Putamen (tissue), 1 donor: ENCODE measurements at places on chromosomes 13 and 19.

GRCh38 chr13:52921194-52921593 is 72.8 kb upstream of the PCDH8 start:
- DNase-seq, result peak; percentile 40

GRCh38 chr13:28819046-28819730 is 951 bp upstream of the MTUS2 start:
- peak; percentile 12 for DNase-seq

DNA sequence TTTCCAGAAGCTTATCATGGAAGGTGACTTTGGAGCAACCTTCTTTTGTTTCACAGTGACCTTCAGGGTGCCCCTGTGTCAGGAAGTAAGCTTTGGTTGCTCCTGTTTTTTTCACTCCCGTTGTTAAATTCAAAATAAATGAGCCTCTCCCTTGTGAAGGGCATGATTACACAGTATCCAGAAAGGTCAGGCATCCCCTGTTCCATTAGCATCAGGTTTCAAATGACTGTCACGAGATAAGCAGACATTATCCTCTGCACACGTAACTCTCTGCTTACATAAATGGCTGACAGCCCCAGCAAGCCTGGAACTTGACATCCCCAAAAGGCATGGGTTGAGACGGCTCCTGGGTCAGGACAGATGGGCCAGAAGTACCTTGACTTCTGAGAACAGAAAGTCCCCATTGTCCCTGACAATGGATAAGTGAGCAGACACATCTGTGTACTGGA is 52.0 kb downstream of the RAB20 start:
- no peak for DNase-seq

GRCh38 chr19:36225219-36225892 is 10.4 kb downstream of the ZNF146 start:
- no peak for DNase-seq

GRCh38 chr13:47158593-47158992 is 261.7 kb upstream of the HTR2A start:
- DNase-seq, result no peak

GRCh38 chr19:7783991-7784423 is 21.0 kb downstream of the CLEC4M start:
- no peak for DNase-seq

DNA sequence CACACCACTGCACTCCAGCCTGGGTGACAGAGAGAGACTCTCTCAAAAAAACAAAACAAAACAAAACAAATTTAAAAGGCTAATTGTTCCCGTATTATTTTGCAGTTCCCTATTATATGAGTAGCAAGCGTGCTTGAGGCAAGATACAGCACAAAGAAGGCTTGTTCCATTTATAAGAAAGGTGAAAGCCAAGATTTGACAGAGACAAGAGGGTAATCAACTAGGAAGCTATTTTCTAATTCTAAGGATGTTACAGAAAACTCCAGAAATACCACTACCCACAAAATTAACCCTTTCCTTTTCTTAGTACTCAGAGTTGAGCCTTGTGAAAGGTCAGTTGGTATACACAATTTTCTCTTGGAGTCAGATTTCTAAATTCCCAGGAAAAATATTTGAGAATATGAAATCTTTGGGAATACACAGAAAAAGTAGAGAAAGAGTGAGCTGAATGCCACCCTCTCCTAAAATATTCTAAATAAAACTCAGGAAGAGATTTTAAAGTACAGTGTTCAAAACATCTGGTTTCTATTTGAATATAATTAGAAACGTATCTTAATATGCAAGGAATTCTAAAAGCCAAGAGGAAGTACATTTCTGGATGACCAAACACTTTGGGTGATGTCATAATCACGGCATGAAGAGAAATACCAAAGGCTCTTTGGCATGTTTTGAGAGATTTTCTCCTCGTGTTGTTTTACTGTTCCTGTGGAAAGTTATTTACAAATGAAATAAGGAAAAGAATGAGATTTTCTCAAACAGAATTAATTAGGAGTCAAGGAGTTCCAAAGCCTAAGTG is 63.0 kb upstream of the FLT1 start:
- DNase-seq, result no peak

- DNase-seq, result no peak
Measured at GRCh38 chr13:25018729-25019115, 77.2 kb upstream of the PABPC3 start.

GRCh38 chr19:16470541-16470910 is 1.2 kb downstream of the EPS15L1 start:
- DNase-seq, result no peak

DNA sequence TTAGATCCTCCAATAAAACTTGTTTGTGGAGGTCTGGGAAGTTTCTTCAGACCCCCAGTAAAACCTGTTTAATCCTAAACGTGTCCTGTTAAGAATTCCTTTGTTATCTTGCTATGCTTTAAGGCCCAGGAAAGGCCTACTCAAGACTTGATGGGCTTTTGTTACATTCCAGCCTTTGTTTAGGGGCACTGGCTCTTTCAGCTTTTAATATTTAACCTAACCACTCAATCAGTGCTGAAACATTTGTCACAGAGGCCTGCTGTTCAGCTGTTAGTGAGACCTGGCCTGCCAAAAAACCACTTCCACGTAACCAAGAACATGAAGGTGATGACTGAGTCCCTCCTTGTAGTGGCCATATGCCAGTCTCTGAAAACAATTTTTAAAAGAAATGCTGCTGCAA is 41.7 kb downstream of the PCDH17 start:
- no peak for DNase-seq

GRCh38 chr13:36882829-36883390 is 37.1 kb downstream of the SMAD9 start:
- no peak for DNase-seq

- peak; percentile 31 for DNase-seq
Measured at GRCh38 chr13:111474136-111475002, 153.9 kb downstream of the TEX29 start.

- DNase-seq, result no peak
Measured at GRCh38 chr13:95220611-95221010, 80.6 kb downstream of the ABCC4 start.

- DNase-seq, result no peak
Measured at GRCh38 chr13:35646056-35646774, 169.7 kb upstream of the MAB21L1 start.

DNA sequence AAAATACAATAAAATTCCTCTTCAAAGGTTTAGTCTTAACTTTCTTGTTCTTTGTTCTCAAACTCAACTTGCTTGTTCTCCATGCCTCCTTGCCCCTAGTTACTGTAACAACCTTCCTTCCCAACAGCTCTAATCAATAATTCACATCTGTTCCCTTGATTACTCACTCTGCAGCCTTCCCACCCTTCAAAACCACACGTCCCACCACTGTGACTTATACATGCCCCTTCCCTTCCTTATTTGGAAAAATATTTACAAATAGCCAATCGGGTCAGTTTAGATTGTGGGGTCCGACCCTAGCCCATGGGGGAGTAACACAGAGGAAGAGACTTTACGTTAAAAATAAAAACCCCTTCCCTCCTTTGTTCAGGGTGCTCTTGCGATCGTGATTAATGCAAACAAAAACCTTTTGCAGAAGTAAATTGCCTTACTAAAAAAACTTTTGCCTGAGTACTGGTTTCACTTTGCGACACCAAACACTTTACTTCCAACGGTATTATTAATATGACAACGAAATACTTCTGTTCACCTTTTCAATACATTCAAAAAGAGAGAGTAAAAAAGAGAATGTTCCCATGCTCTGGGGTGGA is 512 bp upstream of the ZNF93 start:
- no peak for DNase-seq

DNA sequence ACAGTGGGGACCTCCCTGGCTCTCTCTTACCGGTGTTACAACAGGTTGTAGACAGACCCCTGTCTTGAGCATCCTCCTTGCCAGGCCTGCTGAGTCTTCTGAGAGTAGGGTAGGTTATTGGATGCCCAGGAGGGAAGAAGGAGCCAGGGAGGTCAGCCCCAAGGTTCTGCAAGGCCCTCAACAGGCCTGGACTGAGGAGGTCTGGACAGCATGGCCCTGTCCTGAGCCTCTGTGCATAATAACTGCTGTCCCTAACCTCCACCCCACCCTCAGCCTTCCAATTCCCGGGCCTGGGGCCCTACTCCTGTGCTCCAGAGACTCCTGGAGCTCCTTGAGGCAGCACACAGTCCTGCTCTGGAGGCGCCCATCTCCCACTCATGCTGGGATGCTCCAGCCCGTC is 336 bp downstream of the CD22 start:
- DNase-seq, result no peak

DNA sequence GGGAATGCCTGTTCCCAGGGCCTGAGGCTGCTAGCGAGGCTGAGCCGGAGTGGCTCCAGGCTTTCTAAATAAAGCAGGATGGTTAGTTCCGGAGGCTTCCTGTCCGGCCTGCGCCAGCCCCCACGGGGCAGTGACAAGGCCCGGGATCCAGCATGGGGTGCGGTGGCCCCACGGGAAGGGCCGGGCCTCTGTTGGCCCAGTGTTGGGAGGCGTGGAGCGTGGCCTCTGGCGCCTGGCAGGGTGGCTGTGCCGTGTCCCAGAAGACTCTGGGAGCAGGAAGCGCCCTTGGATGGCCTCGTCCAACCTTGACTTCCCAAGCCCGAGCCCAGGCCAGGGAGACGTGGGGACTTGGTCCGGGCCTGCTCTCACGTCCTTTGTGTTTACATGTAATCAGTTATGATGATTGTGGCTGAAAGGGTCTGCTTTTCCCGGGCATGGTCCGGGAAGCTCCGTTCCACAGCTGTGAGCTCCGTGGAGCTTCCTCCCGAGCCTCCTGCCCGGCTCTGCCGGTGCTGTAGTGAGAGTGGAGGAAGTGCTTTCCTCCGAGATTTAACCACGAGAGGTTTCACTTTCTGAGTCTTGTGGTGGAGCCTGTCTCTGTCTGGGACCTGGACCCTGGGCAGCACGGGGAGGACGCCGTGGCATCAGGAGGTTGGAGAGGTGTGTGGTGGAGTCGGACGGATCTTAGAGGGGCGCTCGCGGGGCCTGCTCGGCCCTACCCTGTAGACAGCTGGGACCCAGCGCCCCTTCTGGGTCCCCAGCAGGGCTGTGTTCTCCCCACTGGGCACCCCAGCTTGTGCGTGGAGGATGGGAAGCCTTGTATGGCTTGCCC is 4.6 kb downstream of the GNA11 start:
- DNase-seq, result no peak

GRCh38 chr13:53921473-53921872 is 892.9 kb downstream of the OLFM4 start:
- no peak for DNase-seq

- DNase-seq, result no peak
Measured at GRCh38 chr13:74747186-74747955, 613.2 kb upstream of the KLF12 start.

DNA sequence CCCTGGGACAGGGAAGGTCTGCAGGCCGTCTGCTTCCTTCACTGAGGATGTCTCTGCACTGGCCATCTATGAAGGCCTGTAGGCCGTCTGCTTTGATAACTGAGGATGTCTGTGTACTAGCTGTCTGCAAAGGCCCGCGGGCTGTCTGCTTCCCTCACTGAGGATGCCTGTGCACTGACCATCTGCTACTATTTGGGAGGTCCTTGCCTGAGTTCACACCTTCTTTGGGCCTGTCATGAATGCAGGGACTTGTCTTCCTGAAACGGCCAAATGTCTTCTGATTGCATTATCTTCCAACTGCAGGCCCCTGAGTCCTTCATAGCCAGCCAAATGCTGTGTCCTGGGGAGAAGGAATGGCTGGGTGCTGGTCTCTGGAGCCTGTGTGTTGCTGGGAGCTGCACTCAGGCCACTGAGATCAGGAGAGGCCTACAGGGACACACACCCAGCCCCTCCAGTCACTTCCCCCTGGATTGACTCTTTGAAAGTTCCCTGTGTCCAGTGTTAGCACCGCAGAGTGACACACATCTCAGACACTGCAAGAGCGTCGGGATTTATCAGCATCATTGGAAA is 72.9 kb downstream of the TEX29 start:
- DNase-seq, result no peak

GRCh38 chr13:45084515-45084914 is 35.8 kb upstream of the GTF2F2 start:
- no peak for DNase-seq

GRCh38 chr13:19117913-19118739 is 63.5 kb downstream of the TUBA3C start:
- no peak for DNase-seq

DNA sequence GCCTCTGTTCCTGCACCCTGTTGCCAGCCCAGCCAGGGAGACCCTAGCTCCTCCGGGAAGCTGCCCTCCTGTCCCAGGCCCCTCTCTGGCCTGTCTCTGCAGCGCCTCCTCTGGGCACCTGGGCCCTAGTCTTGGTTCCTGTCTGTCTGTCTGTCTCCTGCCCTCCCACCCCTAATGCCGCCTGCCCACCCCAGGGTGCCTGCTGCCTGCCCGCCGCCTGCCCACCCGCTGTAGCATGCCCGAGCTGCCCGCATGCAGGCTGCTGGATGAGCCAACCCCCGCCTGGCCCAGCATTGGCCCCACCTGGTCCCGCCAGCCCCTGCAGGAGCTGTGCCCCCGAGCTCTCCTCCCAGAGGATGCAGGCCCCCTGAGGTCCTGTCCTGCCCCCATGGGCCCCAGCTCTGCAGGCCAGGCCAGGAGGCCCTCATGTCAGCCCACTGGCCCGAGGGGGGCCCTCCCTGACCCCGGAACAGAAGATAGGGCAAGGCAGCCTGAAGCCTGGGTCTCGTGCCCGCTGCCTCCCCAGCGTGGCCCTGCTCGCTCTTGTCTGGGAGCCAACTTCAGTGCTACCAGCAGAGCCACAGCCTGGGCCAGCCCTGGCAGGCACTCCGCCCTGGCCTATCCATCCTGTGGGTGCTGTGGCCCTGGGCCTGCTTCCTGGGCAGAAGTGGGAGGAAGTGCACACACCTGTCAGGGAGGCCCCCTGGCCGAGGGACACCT is 5.2 kb downstream of the MAP2K7 start:
- no peak for DNase-seq

DNA sequence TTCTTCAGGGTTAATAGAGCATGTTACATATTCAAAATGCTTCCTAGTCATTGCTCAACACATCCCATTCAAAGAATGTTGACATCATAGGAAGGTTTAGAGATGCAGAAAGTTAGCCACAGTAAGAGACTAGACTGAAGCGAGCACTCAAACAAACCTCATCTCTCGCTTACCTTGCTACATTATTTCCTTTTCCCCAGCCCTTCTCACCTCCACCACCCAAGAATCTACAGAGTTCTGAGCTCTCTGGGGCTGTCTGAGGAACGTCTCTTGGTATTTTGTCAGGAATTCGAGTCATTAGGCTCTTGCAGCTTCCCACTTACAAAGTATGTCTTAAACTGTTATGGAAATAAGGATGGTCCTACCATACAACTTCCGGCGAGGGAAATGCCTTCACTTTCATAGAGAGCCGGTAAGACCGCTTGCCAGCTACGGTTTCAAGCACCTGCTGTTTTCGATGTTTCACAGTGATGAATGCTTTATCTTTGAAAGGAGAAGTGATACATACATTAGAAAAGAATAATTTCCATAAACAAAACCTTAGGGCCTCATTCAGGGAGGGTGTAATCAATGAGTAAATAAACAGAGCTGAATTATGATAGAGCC is 65.1 kb downstream of the FLT1 start:
- DNase-seq, result no peak
